ENCODE measurements at places on chromosomes 12 and 14.

- no peak for DNase-seq
Measured at GRCh38 chr14:103091041-103091882, 3.3 kb upstream of the EXOC3L4 start.

- peak; percentile 22 for DNase-seq
Measured at GRCh38 chr14:47302121-47302520, 373.3 kb downstream of the MDGA2 start.

DNA sequence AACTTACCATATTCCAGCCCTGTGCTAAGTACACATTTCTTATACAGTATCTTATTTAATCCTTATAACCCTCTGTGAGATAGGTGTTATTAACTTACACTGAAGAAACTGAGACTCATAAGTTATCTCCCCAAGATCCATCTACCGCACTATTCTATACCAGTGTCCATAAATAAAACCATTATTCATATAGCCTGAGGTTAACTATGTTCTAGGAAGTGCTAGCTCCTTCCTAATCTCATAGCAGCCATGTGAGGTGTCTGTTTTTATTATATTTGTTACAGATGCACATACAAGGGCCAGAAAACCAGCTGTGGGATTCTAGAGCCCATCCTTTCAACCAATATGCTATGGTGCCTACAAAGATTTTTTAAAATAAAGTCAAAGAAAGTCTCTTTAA, 100.3 kb upstream of the RAP1B start:
- no peak for DNase-seq

DNA sequence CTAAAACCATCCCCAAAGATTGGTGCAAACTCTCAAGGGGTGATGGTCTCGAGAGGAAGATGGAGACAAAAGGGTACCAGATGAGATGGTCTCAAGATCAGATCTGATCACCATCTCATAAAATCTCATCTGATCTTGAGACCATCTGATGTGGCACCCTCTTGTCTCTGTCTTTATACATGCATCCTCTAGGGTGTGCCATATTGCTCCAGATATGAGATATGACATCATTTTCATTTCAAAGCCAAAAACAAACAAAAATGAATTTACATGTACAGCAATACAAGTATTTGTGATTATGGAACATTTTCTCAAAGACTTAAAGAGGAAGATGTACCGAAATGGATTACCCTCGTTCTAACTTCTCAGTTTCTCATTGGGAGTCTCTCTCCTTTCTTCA, 787.2 kb downstream of the GALC start:
- DNase-seq = no peak

- no peak for DNase-seq
Measured at GRCh38 chr14:84750763-84751554, 779.0 kb upstream of the FLRT2 start.

DNA sequence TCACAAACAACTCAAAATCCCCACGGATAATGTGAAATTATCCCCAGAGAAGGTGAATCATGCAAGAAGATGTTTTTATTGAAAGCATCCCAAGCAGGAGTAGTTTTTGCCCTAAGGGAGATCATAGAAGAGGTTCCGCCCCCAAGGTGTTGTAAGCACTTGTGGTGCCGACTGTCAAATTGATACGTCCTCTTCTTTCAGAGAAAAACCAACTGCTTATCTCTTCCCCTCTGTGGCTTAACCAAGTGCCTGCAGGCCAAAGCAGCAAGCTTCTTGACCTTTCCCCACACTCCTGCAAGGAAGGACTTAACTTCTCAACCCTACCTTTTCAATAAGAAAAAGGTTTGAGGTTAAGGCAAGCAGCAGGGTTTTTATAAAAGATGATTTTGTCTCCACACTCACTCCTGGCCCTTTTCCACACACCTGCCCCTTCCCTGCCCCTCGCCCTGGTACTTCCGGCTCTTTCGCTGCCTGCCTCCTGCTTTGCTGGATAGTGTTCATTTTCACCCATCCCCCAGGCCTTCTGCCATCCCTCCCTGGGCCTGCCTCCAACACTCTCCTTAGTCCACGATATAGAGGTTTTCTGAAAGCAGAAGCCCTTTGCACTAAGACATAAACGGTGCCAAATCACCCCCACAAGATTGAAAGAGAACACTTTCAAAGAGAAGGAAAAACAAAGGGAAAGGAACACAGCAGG, 114.5 kb downstream of the EGLN3 start:
- DNase-seq = no peak

- DNase-seq = no peak
Measured at GRCh38 chr12:98830657-98831056, 185.6 kb downstream of the APAF1 start.

DNA sequence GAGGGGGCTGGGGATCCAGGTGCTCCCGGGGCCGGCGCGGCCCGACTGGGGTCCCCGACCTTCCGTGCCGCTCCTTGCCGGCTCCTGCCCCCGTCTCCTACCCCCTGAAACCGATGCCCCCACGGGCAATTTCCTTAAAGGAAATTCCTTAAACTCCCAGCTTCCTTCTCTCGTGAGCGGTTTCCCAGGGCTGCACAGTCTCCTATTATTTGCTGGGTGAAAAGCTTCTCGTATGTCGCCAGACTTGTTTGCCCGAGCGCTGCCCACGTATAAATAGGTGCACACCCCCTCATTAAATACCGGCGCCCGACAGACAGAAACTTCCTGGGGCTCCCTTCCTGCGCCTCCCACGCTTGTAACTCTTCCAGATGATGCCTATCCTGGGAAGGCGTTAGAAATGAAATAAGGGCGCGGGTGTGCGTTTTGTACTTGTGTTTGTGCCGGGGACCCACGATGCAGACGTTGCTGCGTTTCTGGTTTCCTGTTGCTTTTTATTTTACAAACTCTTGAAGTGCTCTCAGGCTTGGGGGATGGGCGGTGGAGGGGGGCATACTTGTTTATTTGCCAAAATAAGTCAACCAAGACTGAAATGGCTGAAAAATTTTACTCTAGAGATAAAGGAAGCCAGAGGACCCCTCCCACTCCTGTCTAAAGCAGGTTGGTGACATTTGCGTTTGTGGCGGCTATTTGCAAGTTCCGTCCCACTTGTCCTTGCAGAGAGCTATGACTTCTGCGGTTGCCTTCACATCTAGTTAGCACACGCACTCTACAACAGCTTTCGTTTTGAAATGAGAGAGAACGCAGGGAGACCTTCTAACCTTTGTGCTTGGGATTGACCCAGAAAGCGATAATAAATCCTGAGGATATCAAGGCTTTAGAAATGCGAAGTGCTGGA, 1.0 kb downstream of the HIP1R start:
- DNase-seq = peak; percentile 33

DNA sequence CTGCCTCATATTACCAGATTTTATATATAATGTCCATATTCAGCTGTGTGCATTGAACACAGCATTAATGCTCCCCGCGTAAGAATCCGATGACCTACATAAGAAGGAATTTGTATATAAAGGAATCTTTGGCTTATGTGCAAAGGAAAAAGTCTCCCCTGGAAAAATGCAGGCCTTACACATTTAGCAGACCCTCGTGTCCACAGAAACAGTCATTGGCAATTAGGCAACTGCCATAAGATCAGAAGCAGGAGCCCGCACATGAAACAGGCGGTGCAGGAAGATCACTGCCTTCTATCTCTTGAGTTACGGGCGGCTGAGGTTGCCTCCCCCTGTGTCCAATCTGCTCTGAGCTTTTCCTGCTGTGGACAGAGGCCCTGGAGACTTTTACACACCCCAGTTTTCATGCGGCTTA, 63.2 kb upstream of the RFX4 start:
- DNase-seq = no peak

- DNase-seq = no peak
Measured at GRCh38 chr12:92495108-92495507, 207.7 kb upstream of the PLEKHG7 start.

GRCh38 chr12:65791400-65791799, 32.9 kb upstream of the HMGA2 start:
- DNase-seq = no peak

DNA sequence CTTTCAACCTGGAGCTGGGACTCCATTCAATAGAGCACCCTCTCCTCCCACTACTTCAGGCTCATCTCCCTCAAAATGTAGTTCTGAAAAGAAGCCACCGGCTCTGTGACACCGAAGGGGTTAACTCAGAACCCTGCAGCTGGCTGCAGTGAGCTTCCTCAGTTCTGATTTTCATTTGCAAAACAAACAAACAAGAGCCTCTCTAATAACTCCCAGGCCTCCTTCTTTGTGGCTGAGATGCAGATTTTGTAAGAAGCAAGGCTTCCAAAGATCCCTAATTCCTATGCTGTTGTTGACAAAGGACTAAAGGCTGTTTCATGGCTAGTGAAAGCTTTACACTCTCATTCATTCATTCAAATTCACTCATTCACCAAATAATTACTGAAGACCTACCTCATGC, 333.4 kb upstream of the TBX3 start:
- no peak for DNase-seq

DNA sequence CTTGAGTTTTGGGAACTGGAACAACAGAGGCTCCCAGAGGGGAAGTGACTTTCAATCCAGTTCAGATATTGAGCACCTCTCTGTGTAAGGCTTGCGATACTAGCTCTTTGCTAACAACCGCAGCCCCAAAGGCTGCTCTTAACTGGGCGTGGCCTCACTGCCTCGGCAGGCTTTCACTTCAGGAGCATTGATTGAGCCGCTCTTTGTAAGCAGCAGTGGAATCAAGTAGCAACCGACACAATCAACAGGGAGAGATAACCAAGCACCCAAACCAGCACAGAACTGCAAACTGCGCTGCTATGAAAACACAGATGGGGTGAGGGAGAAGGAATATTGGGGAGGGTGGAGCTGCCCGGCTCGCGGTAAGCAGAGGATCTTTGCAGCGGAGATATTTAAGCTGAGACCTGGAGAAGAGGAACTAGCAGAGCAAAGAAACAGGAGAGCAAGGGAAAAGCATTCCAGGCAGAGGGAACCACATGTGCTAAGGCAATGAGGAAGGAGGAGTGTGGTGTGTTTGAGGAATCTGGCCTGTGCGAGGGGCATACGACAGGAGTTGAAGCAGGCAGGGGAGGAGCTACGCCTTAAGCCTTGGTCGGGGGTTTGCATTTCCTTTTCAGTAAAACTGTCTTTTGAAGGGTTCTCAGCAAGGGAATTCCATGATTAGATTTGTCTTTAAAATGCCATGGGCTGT, 17.3 kb upstream of the YY1 start:
- DNase-seq = no peak

DNA sequence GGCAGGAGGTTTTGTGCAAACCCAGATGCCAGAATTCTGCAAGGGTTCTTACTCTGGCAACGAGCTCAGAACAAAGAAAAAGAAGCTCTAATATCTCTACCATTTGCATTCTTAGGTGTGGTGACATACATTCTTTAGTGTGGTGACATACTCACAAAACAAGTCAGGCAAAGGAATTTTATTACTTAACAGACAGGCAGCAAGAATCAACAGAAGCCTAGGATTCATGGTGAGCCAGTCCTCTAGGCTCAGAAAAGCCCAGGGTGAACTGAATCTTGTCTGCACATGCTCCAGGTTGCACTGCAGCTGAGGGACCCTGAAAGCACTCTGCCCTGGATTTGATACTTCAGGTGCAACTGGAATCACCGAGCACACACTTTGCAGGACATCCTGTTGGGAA, 122.4 kb upstream of the PTPRQ start:
- no peak for DNase-seq

- no peak for DNase-seq
Measured at GRCh38 chr12:79174626-79175025, 310.1 kb downstream of the SYT1 start.

GRCh38 chr12:95582230-95583058, 31.2 kb upstream of the USP44 start:
- DNase-seq = peak; percentile 25

- peak; percentile 49 for DNase-seq
Measured at GRCh38 chr12:56158926-56159461, 835 bp downstream of the MYL6 start.

DNA sequence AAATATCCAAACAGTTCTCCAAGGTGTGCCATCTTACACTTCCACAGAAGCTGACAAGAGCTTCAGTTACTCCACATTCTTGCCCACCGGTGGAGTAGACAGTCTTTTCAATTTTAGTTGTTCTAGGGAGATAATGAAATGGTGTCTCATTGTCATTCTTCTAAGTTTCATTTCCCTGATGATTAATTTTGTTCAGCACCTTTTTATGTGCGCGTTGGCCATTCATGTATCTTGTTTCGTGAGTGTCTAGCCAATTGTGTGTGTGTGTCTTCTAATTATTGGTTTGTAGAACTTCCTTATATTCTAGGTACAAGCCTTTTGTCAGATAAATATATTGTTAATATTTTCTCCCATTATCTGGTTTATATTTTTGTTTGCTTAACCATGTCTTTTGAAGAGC, 63.1 kb downstream of the GLT1D1 start:
- DNase-seq = no peak

- DNase-seq = no peak
Measured at GRCh38 chr12:49547090-49547690, 8.4 kb downstream of the KCNH3 start.

DNA sequence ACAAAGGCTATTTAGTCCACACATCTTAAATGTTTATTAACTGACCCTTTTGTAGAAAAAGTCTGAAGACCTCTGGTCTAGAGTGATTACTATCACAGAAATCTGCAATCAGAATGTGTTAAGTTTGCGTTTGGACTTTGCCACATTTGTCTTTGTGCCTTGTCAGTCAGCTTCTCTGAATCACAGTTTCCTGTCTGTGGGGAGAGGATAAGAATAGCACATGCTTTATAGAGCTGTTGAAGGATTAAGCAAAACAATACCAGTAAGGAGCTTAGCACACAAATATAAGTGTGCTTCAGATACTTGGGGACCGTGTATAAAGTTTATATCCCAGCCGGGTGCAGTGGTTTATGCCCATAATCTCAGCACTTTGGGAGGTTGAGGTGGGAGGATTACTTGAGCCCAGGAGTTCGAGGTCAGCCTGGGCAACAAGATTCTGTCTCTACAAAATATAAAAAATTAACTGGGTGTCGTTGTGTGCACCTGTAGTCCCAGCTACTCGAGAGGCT, 63.0 kb upstream of the BTG1 start:
- DNase-seq = no peak

DNA sequence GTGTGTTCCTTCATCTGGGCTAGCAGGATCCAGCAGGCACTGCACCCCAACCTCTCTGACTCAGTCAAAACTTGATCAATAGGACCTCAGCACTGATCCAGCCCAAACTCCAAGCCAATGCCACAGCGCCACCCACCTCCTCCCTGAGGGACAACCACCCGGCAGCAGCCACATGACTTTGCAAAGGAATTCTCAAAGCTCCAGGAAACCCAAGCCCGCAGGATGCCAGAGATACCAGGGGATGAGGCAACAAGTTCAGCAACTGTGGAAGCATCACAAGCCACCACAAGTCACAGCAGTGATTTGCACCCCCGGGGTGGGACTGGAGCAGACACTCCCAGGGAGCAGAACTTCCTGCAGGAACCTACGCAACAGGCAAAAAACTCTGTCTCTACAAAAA, 37.3 kb downstream of the ACTN1 start:
- DNase-seq = peak; percentile 89

DNA sequence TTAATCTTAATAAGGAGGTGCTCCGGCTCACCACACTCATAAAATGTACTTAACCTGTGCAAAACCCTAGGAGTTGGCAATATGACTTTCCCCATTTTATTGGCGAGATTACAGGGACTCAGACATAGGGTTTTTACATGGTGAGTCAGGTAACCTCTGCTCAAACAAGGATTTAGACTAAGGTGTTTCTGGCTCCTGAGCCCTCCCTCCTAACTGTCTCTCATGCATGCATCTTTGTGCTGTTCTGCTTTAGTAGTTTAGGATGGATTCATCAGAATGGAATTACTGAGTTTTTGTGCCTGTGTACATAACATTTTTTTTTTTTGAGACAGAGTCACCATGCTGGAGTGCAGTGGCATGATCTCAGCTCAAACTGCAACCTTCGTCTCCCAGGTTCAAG, 993.3 kb upstream of the TMEM132C start:
- DNase-seq = peak; percentile 93

GRCh38 chr12:76124456-76124855, 40.0 kb upstream of the NAP1L1 start:
- DNase-seq = no peak

GRCh38 chr12:56040151-56040550, 1.6 kb upstream of the RPS26 start:
- no peak for DNase-seq
